Activated naive CD4-positive, alpha-beta T cell treated with anti-CD3 and anti-CD28 coated beads for 36 hours (primary cell): ENCODE measurements at places on chromosomes 1 and 21.
A peak's percentile ranks its signal among the peaks of the same experiment; 100 is the strongest.

GRCh38 chr1:36740446-36740845, 257.7 kb upstream of the CSF3R start:
- H3K4me3 ChIP-seq: no peak overlapping the region
- H3K27me3 ChIP-seq: peaks cover 14% of the 10 kb centered on the region
- no peak for DNase-seq
- no peak overlapping the region for H3K27ac ChIP-seq
- H3K4me1 ChIP-seq: no peaks in the 10 kb centered on the region

DNA sequence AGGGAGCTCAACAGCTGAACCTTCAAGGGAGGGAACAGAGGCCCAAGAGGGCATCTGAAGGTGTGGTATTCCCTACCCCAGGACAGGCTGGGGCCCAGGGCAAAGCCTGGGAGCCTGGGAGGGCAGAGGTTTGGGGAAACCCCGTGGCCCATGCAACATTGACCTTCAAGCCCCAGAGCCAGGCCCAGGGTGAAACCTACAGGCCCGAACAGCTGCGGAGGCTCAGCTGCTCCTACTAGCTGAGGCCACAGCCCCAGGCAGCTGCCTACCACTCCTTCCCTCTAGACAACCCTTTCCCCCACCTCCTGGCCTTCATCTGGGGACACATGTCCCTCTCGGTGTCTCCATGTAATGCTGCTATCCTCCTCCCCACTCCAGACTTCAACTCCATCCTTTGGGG, 3.2 kb downstream of the LAD1 start:
- no peak overlapping the region for H3K4me3 ChIP-seq
- DNase-seq: no peak
- peaks cover 32% of the 10 kb centered on the region for H3K27me3 ChIP-seq
- no peaks in the 10 kb centered on the region for H3K4me1 ChIP-seq

GRCh38 chr21:36194024-36194423, 37.4 kb downstream of the DOP1B start:
- no peak overlapping the region for H3K4me3 ChIP-seq
- no peaks in the 10 kb centered on the region for H3K36me3 ChIP-seq
- no peak for DNase-seq
- no peak overlapping the region for H3K27ac ChIP-seq
- no peaks in the 10 kb centered on the region for H3K27me3 ChIP-seq

DNA sequence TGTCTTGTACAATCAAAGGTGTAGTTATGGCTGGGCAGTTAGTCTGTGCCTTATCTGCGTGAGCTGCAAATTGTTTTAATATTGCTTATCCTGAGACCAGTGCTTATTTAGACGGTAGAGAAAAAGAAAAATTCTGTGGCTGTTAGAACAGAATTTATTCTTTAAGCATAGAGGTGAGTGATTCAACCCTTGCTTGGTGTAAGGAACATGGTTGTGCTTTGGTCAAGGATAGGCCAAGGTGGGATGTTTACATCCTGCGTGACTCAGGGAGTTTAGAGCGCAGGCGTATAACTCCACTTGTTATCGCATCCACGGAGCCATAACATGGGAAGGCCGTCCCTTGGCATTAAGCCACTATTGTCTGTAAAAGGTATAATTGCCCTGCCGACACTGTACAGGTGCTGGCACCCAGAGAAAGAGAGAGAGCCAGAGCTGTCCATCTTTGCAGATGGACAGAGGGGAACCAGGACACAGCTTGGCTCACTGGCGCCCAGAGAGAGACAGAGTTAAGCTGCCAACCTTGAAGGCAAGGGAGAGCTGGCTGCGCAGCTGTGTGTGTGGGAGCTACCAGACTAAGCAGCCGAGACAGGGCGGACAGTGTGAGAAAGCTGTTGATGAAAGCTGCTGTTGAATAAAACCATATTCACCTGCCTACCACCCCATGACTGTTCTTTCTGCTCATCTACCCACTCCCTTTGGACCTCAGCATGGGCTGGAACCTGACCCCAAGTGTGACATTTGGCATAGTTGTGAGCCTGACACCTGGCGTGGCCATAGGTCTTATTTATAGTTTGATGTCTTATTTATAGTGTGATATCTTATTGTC, 200.4 kb downstream of the DYRK1A start:
- H3K27me3 ChIP-seq: no peaks in the 10 kb centered on the region
- peaks cover 20% of the 10 kb centered on the region for H3K4me1 ChIP-seq
- DNase-seq: no peak

GRCh38 chr1:3356827-3357460, 97.5 kb upstream of the ARHGEF16 start:
- no peaks in the 10 kb centered on the region for H3K36me3 ChIP-seq
- H3K27me3 ChIP-seq: peaks cover 7% of the 10 kb centered on the region
- no peak for DNase-seq
- peaks cover 2% of the 10 kb centered on the region for H3K4me1 ChIP-seq

DNA sequence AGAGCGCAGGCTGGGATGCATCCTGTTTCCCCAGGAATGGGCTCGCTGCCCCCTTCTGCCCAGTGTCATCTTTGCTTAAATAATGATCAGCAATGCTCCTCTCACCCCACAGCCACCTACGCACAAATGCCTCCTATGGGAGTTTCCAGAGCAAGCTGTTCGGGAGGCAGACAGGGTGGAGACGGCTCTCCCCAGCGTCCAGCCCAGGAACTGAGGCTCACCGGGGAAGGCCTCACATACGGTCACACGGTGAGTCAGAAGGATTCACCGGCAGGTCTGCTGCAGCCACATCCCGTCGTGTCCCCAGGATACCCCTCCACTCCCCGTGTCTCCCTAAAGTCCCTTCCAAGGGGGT, 40.3 kb upstream of the RUNX3 start:
- DNase-seq: no peak
- H3K27me3 ChIP-seq: no peaks in the 10 kb centered on the region
- peaks cover 11% of the 10 kb centered on the region for H3K36me3 ChIP-seq
- peak overlapping the region; percentile 53 for H3K4me3 ChIP-seq

DNA sequence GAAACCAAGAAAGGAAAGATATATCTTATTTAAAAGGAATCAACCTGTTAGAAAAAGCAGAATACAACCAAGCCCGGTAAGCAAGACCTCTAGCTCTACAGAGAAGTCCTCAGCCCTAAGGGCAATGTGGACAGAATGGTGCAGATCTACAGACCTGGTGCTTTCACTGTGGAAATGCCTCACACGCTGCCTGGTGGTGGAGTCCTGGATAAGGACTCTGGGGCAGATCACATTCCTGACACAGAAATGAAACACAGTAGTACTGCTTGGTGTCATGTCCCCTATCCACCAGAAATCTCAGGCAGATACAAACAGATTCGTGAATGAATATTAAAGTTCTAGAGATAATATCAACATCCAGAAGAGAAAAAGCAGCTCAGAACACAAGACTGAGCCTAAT, 6.8 kb downstream of the CNN3 start:
- H3K27ac ChIP-seq: no peak overlapping the region
- H3K27me3 ChIP-seq: peaks cover 5% of the 10 kb centered on the region
- H3K4me3 ChIP-seq: no peak overlapping the region

DNA sequence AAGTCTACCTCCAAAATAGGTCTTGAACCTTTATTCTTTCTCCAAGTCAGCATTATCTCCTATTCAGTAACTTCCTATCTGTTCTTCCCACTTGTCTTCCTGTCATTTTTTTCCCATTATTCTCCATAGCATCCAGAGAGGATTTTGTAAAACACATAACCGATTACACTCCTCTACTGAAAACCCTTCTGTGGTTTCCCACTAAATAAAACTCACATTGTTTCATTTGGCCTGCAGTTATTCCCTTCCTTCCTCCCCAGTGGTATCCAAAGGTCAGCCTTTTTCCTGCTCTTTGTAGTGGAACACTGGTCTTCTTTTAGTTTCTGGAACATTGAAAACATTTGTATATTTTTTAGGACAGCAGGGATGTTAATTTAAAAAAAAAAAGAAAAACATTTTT, 266.0 kb downstream of the GPR52 start:
- no peak overlapping the region for H3K4me3 ChIP-seq
- H3K36me3 ChIP-seq: peaks cover 7% of the 10 kb centered on the region
- no peaks in the 10 kb centered on the region for H3K4me1 ChIP-seq
- no peak for DNase-seq
- no peaks in the 10 kb centered on the region for H3K27me3 ChIP-seq

- no peaks in the 10 kb centered on the region for H3K36me3 ChIP-seq
- H3K4me3 ChIP-seq: no peak overlapping the region
- peaks cover 4% of the 10 kb centered on the region for H3K4me1 ChIP-seq
- no peak overlapping the region for H3K27ac ChIP-seq
- DNase-seq: no peak
- no peaks in the 10 kb centered on the region for H3K27me3 ChIP-seq
Measured at GRCh38 chr1:84293766-84294165, 7.7 kb upstream of the SAMD13 start.

DNA sequence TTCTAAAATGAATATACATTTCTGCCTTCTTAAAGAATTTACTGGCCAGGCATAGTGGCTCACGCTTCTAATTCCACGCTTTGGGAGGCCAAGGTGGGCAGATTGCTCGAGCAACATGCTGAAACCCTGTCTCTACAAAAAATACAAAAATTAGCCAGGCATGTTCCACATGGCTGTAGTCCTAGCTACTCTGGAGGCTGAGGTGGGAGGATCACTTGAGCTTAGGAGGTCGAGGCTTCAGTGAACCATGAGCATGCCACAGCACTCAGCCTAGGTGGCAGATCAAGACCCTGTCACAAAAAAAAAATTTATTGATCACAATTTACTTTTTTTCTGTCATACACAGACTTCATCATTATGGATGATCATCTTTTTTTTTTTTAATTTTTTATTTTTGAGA, 11.5 kb downstream of the CDC14A start:
- H3K27ac ChIP-seq: no peak overlapping the region
- H3K36me3 ChIP-seq: peaks cover 21% of the 10 kb centered on the region
- no peak overlapping the region for H3K4me3 ChIP-seq
- peaks cover 72% of the 10 kb centered on the region for H3K4me1 ChIP-seq
- no peaks in the 10 kb centered on the region for H3K27me3 ChIP-seq

- no peak for DNase-seq
- H3K27me3 ChIP-seq: no peaks in the 10 kb centered on the region
- H3K4me1 ChIP-seq: peaks cover 36% of the 10 kb centered on the region
- peaks cover 32% of the 10 kb centered on the region for H3K36me3 ChIP-seq
Measured at GRCh38 chr1:156204686-156205085, 8.1 kb upstream of the PMF1 start.

DNA sequence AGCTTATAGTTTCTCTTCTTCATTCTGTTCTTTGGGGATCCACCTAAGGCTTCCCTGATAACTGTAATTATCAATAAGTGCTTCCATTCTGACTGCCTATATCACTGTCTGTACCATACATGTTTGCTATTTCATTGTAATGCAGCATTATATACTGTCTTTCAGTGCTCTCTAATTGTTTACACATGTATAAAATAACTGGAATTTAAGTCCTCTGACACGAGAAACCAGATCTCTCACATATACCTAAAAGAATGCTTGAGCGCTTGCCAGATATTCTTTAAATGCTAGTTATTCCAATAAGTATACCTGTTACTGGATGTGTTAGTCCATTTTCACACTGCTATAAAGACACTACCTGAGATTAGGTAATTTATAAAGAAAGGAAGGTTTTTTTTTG, 34.7 kb downstream of the CELF3 start:
- no peaks in the 10 kb centered on the region for H3K27me3 ChIP-seq
- no peak overlapping the region for H3K4me3 ChIP-seq
- H3K4me1 ChIP-seq: no peaks in the 10 kb centered on the region
- no peak for DNase-seq
- peaks cover 5% of the 10 kb centered on the region for H3K36me3 ChIP-seq
- no peak overlapping the region for H3K27ac ChIP-seq

DNA sequence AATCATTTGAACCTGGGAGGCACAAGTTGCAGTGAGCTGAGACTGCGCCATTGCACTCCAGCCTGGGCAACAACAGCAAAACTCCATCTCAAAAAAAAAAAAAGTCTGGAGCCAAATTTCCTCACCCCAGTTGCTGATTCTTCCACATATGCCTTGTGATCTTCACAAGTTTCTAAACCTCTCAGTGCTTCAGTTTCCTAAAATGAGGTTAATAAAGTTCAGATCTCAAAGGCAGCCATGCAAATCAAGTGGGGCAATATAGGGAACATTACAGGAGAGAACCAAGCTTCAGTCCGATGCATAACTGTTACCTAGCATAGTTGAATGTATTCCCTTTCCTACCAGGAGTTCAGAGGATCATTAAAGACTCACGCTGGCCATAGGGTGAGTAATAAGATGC, 4.8 kb downstream of the ITLN1 start:
- no peak overlapping the region for H3K4me3 ChIP-seq
- peaks cover 9% of the 10 kb centered on the region for H3K4me1 ChIP-seq
- H3K27me3 ChIP-seq: no peaks in the 10 kb centered on the region
- no peaks in the 10 kb centered on the region for H3K36me3 ChIP-seq
- DNase-seq: no peak

GRCh38 chr1:165907256-165907857, 79.9 kb downstream of the UCK2 start:
- no peak overlapping the region for H3K4me3 ChIP-seq
- H3K36me3 ChIP-seq: peaks cover 51% of the 10 kb centered on the region
- H3K4me1 ChIP-seq: no peaks in the 10 kb centered on the region
- no peak for DNase-seq
- H3K27ac ChIP-seq: no peak overlapping the region

GRCh38 chr1:238604357-238604756, 713.6 kb upstream of the ZP4 start:
- no peaks in the 10 kb centered on the region for H3K36me3 ChIP-seq
- DNase-seq: no peak
- H3K27me3 ChIP-seq: no peaks in the 10 kb centered on the region
- H3K4me1 ChIP-seq: no peaks in the 10 kb centered on the region
- H3K27ac ChIP-seq: no peak overlapping the region
- H3K4me3 ChIP-seq: no peak overlapping the region

DNA sequence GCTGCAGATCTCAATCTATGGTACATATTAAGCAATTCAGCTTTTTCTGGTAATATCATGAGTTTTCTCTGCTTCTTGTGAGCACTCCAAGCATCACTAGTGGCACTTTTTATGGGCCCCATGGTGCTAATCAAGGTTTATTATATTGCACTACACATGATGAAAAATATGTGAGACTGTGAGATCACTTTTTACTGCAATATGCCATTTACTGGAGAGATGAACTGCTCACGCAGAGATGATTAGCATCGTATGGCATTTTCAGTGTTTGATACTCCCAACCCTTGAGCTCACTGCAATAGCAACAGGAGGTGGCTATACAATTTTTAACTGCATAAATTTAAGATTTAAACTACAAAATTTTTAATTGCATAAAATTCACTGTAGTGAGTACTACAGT, 8.7 kb upstream of the KCNK1 start:
- H3K27ac ChIP-seq: no peak overlapping the region
- no peak overlapping the region for H3K4me3 ChIP-seq
- H3K27me3 ChIP-seq: peaks cover 21% of the 10 kb centered on the region
